Retina (tissue), 1 donor: ENCODE measurements at places on chromosomes 13 and 19.

DNA sequence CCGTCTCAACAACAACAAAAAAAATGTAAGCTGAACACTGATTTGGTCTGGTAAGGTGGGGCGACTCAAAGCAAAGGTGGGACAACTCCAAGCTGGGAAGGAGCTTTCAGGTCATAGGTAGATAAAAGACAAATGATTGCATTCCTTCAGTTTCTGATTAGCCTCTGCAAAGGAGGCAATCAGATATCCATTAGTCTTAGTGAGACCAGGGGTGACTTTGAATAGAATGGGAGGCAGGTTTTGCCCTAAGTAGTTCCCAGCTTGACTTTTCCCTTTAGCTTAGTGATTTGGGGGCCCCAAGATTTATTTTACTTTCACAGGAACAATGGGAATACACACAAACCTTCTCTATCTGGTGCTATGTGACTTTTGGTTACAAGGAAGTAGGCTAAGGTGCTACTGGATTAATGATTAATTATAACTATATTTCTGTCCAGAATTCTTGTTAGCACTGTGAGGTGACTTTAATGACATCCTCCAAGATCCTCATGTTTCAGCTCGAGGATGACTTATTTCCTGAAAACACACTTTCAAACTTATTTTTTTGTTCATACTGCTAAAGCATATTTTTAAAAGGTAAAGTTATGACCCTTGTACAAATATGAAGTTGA lies 10.6 kb upstream of the MTRF1 start:
- no peak for DNase-seq

- no peak for DNase-seq
Measured at GRCh38 chr13:41694545-41695301, 237.4 kb downstream of the RGCC start.

GRCh38 chr13:113074401-113074800 lies 31.2 kb upstream of the F7 start:
- no peak for DNase-seq

GRCh38 chr13:32019612-32020233 lies 11.9 kb upstream of the FRY start:
- DNase-seq = peak; percentile 45

DNA sequence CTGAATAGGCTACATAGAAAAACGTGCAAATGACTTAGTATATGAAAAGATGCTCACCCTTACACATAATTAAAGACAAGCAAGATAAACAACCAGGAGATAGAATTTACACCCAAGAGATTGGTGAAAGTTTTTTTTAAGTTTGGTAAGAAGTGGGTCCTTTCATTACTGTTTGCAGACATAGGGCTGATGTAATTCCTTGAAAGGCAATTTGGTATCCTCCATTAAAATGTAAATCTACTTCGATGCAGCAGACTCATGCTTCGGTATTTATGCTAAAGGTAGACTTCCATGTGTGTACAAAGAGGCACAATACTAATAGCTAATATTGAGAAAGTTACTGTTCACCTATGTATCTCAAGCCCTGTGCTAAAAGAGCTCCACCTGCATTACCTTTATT lies 33.5 kb downstream of the CNMD start:
- no peak for DNase-seq

DNA sequence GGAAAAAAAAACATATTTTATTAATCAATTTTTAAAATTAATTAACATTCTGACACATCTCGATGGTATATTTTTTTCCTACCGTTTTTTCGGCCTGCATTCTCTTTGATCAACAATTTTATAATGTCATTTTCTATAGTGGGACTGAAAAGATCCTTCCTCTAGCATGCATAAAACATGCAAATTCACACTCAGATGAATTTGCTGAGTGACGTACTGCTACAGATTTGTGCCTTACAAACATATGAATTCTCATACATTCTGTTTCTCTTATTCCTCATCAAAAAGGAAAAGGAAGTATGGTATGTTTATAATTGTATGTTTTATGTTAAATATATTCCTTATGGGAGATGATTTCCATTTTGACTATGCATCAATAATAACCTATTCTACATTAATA lies 458.2 kb downstream of the TSHZ3 start:
- no peak for DNase-seq

DNA sequence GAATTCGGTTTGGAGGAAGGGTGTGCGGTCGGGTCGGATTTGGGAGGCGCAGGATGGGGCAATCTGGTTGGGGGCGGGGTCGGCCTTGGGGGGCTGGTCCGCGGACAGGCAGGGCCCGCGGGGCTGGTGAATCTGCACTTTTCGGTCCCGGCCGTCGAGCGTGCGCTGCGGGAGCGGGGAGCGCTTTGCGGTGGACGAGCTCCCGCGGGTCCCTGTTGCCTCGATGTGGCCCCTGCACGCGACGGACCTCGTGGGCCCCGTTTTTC lies 11.9 kb downstream of the PEAK3 start:
- no peak for DNase-seq

- no peak for DNase-seq
Measured at GRCh38 chr19:19670070-19670551, 1.5 kb downstream of the ZNF101 start.

GRCh38 chr19:37953171-37953917 lies 46.3 kb downstream of the SIPA1L3 start:
- peak; percentile 37 for DNase-seq

GRCh38 chr13:47188802-47189201 lies 291.9 kb upstream of the HTR2A start:
- no peak for DNase-seq

DNA sequence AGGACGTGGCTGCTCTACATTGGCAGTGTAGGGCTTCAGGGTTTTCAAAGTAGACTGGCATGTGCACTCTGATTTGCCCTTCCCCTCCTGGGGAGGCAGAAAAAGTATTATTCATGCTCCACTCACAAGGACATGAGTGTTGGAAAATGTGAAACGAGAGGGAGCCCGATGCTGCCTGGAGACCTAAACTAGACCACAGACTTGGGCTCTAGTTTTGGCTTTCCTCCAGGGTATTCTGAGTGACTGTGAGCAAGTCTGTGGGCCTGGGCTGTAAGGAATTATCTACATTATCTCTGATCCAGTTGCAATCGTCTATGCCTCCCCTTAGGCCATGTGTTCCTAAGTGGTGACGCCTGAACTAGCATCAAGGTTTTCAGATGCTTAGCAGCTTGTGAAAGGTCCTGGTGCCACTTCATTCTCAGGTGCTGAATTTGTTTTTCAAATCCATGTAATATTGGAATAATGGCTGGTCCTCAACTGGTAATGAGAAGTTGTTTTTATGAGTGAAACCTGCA lies 55.0 kb downstream of the MRPL57 start:
- no peak for DNase-seq

GRCh38 chr13:51453959-51454703 lies 1.3 kb upstream of the INTS6 start:
- DNase-seq = no peak

- DNase-seq = no peak
Measured at GRCh38 chr13:71875823-71876222, 8.8 kb upstream of the DACH1 start.

DNA sequence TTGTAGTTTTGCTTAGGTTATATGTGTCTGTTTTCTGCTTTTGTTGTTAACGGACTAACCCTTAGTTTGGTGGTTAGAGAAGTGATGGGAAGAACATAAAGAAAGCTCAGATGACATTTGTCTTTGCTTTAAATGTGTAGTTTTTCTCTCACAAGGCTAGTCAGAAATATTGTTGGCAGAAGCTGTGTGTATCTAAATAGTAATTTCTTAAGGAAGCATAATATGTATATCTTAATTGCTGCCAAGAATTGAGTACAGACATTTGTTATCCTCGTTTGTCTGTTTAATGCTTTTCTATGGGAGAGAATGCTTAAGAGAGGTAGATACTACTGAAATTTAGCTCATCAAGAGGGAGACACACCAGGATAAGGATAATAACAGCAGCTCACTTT lies 2.7 kb downstream of the RGCC start:
- DNase-seq = no peak

DNA sequence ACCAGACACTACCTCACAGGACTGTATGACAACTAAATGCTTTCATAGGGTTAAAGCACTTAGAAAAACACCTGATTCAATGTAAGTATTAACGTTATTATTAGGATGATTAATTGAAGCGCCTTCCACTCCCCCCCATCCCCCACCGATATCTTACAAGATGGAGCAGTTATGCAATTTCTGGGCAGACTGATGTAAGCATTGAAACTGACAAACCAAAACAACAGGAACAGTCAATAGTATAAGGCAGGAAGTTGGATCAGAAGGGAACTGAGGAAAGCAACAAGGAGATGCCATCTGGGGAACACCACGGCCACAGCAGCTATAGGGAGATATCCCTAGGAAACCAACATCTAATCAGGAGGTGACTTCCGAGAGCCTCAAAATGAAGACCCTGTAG lies 3.8 kb downstream of the LCP1 start:
- DNase-seq = no peak

- no peak for DNase-seq
Measured at GRCh38 chr19:47518139-47518538, 3.3 kb upstream of the NAPA start.
